ENCODE measurements at places on chromosomes 1 and 21.

- DNase-seq, result no peak
Observed at GRCh38 chr1:247386217-247386616, 29.8 kb upstream of the NLRP3 start.

DNA sequence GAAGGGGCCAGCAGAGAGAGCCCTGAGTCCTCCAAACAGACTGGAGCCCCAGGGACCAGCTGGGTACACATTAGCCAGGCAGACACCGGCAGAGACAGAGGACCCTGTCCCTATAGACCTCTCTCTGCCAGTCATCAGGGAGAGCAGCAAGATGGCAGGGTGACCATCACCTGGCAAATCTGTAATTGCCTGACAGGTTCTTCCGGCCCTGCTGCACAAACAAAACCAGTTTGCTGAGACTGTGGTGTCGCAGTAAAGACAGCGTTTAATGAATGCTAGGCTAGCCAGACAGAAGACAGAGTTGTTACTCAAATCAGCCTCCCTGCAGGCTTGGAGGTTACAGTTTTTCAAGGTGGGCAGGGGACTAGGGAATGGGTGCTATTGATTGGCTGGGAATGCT is 618.9 kb downstream of the NPHP4 start:
- no peak for DNase-seq

DNA sequence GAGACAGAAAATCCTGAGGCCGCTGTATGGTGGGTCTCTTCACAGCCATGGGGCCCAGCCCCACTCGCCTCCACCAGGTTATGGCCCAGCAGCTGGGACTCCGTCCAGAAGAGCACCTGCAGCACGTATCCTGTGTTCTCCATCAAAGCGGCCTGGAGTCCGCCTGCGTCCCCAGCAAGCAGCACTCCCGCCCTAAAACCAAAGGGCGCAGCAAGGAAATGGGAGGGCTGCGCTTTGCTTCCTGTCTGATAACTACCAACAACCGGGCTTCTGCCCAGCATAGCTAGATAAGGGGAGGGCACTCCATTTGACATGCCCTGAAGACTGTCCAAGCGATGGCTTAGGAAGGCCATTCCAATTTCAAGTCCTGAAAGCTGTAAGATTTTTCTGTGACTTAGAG is 119.9 kb downstream of the KCNJ15 start:
- DNase-seq, result no peak

DNA sequence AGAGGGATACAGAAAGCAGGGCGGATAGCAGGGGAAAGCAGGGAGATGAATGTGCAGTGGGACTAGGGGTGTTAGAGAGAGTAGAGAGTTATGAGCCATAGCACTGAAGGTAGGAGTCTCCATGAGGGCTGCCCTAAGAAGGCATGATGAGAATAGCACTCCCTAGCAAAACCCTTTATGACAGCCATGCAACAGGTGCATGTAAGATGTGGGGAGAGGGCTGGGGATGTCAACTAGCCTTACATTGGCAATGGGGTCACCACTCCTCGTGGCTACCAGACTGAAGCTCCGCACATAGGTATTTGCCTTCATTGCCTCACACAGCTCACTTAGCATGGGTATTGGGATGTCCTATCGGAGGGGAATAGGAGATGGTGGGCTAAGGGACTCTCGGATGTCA is 4.6 kb downstream of the TMOD4 start:
- no peak for DNase-seq

DNA sequence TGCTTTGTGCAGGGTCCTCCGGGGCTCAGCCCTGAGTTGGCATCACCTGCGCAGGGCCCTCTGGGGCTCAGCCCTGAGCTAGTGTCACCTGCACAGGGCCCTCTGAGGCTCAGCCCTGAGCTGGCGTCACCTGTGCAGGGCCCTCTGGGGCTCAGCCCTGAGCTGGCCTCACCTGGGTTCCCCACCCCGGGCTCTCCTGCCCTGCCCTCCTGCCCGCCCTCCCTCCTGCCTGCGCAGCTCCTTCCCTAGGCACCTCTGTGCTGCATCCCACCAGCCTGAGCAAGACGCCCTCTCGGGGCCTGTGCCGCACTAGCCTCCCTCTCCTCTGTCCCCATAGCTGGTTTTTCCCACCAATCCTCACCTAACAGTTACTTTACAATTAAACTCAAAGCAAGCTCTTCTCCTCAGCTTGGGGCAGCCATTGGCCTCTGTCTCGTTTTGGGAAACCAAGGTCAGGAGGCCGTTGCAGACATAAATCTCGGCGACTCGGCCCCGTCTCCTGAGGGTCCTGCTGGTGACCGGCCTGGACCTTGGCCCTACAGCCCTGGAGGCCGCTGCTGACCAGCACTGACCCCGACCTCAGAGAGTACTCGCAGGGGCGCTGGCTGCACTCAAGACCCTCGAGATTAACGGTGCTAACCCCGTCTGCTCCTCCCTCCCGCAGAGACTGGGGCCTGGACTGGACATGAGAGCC is 22.7 kb downstream of the COL6A1 start:
- no peak for DNase-seq

DNA sequence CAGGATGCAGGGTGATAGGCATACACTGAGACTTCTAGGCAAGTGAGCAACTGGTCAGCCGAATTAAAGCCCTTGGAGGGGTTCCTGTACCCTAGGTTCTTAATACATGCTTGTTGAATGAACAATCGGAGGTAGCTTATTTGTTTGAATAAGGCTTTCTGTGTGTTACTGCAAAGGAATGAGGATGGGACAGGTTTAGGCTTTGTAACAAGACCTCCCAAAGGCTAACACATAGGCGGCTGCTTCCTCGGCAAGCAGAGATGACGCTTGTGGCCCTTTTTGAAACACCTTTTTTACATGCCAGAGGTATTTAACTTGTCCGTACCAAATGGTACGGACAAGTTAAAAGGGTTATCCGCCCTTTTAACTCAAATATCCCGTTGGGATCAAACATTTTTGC is 511.6 kb downstream of the KIF26B start:
- DNase-seq, result no peak

DNA sequence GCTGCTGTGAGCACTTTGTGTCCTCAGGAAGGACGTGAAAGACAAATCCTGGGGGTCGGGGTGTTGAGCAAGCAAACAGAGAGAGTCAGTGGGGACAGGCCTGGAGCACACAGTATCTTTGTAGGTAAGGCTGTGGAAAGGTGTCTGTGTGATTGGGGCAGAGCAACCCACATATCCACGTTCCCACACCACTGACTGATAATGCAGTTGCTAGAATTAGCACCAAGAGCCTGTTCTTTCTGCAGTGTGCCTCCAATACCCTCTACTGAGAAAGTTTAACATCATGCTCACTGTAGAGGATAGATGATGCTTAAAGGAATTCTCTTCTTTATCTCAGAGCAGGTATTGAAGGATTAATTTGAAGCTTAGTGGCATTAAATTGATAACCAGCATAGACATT is 161.1 kb downstream of the PIK3R3 start:
- DNase-seq, result no peak

DNA sequence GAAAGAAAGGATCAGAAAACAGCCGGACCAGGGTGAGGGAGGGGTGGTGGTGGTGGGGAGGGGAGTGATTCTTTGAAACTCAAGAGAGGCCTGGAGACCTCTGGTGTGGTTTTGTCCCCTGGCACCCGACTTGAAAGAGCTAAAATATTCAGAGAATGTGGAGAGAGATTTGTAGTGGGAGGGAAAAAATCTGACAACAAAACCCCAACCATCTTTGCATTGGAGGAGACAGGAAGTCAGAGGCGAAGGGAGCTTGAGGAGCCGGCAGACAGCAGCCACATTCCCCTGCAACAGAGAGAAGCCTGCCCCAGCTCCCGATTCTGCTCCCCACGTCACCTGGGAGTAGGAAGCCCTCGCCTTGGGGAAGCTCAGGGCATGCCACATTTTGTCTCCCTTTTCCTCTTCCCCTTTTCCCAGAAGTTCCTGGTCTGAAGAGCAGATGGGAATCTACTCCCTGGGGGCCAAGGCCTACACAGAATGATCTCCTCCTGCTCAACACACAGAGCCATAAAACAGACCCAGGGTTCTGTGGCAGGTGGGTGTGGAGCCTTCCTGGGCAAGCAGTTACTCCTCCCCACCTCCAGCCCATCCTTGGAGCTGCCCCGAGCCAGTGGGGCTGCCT is 84.9 kb downstream of the ITPKB start:
- DNase-seq, result peak; percentile 54

GRCh38 chr1:20873311-20873710 is 86.2 kb upstream of the HP1BP3 start:
- DNase-seq, result no peak

GRCh38 chr1:198701766-198702539 is 63.1 kb downstream of the PTPRC start:
- no peak for DNase-seq

DNA sequence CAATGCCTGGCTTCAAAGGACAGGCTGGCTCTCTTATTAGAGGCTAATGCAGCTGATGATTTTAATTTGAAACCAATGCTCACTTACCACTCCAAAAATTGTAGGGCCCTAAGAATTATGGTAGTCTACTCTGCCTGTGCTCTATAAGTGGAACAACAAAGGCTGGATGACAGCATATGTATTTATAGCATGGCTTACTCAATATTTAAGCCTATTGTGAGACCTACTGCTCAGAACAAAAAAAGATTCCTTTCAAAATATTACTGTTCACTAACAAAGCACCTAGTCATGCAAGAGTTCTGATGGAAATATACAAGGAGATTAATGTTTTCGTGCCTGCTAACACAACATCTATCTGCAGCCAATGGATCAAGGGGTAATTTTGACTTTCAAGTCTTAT is 73.8 kb upstream of the DUSP10 start:
- DNase-seq, result no peak

GRCh38 chr21:33234635-33235520 is 5.1 kb downstream of the IFNAR2 start:
- DNase-seq, result no peak

DNA sequence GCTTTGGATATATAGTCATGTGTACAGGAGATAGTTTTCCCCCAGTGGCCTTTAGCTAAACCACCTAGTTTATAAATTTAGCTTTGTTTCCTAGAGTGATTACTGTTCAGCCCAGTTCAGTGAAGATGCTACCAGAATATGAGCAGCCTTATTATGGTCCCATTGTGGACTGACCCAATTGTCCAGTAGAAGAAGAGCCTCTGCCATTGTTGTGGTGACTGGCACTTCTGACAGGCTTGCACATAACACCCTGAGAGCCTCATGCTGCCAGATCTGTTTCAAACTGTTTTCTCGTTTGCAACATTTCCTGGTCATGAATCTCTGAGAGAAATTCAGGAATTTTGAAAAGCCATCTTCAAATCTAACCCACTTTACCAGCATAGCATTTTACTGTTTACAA is 20.6 kb downstream of the KPNA6 start:
- no peak for DNase-seq

DNA sequence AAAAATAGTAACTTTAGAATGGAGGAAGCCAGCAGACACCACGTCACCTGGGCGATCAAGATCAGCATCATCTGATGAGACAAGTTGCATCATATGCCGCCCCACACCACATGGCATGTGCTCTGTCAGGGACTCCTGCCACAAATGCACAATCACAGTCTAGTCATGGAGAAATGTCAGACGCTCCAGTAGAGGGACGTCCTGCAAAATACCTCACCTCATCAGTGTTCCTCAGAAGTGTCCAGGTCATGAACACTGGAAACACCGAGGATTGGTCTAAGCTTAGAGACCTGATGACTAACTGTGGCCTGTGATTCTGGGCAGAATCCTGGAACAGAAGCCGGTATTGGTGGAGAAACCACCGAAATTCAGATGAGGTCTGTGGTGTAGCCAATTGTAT is 14.3 kb downstream of the ADARB1 start:
- DNase-seq, result no peak

- DNase-seq, result no peak
Observed at GRCh38 chr1:81220614-81221071, 580.1 kb upstream of the ADGRL2 start.
